ENCODE measurements at places on chromosomes 4 and X. TPM values are rescaled to one million over a fixed set of nuclear protein-coding genes. Genes with fewer than 3 reads are reported as not detected.

DNA sequence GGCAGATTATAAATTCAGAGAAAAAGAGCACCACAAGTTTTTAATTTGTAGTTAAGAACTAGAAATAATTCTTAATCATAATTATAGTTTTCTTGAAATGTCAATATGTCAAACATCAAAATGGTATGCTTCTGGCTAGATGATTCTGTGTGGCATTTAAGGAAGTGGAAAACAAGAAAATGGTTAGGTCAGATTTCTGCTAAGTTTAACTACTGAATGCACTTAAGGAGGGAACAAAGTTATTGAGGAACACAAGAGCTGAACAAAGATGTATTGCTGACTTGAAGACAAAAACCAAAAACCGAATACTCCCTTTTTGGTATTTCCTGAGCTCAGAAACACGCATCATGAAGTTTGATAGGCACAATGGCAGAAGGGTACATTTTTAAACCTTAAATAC is 58.7 kb upstream of the GPR34 start:
- no peak for DNase-seq
- H3K36me3 ChIP-seq: no peaks in the 10 kb centered on the region
- no peak overlapping the region for H3K27ac ChIP-seq
- no peak overlapping the region for H3K4me3 ChIP-seq
- H3K27me3 ChIP-seq: no peaks in the 10 kb centered on the region

- no peaks in the 10 kb centered on the region for H3K36me3 ChIP-seq
- no peaks in the 10 kb centered on the region for H3K4me1 ChIP-seq
- no peak overlapping the region for H3K27ac ChIP-seq
Observed at GRCh38 chrX:54799046-54799445, 991 bp upstream of the ITIH6 start.

DNA sequence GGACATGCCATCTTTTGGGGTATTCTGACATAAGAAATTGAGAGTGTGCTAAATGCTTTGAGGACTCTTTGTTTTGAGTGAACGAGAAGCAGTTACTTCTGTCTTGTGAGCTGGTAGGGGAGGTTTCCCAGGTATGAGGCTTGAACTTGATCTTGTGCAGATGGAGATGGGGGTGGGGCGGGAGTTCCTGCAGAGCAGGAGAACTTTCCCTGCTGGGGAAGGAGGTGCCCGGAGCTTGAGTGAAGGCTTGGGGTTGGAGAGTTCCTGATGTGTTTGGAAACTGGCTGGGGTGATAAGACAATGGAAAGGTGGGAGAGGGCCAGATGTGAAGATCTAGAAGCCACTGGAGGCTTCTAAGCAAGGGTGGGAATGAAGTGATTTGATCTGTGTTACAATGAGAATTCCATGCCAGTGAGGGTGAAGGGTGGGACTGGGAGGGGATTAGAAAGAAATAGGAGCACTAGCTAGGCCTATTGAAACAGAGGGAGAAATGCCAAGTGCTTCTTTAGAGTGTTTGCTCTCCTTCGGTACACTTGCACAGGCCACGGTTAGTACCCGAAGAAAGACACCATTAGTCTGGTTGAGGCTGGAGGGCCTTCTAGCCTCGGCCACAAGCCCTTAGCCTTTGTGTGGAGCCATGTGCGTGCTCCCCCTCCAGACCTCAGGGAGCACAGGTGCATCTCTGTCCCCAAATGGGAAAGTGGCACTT is 103.5 kb upstream of the STOX2 start:
- H3K27me3 ChIP-seq: peaks cover 54% of the 10 kb centered on the region
- H3K27ac ChIP-seq: no peak overlapping the region
- peaks cover 3% of the 10 kb centered on the region for H3K36me3 ChIP-seq
- no peak overlapping the region for H3K4me3 ChIP-seq

DNA sequence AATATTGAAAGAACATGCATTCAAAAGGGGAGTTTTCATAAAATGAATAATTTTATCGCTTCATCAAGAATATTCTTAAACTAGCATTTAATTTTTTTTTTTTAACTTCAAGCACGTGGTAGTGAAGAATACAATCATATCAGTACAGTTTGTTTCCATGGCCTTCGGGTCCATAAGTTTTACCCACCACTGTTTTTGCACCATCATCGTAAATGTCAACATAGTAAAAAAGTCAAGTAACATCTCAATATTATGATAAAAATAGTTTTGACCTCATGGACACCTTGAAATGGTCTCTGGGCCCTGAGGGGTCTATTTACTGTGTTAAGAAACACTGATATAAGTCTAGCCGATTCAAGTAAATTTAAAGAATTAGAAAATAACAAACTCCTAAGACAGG is 80.2 kb downstream of the ANKRD17 start:
- H3K27ac ChIP-seq: no peak overlapping the region
- no peak overlapping the region for H3K4me3 ChIP-seq
- H3K4me1 ChIP-seq: peaks cover 25% of the 10 kb centered on the region
- H3K27me3 ChIP-seq: no peaks in the 10 kb centered on the region
- DNase-seq: no peak
- H3K36me3 ChIP-seq: peaks cover 11% of the 10 kb centered on the region

Gene SHROOM4
- 0.02 TPM for total RNA-seq

Gene CT45A1
- total RNA-seq: not detected

Gene UGT2B17
- total RNA-seq: not detected

Gene VCX3B
- not detected for total RNA-seq
